Mesenteric fat pad (tissue), 1 donor: ENCODE measurements at places on chromosomes 6 and 20. TPM values are rescaled to one million over a fixed set of nuclear protein-coding genes. Genes with fewer than 3 reads are reported as not detected.

Gene OR2H1
- not detected for total RNA-seq

Gene POPDC3
- total RNA-seq, result 9.7 TPM

Gene CAPN11
- 2.4 TPM for total RNA-seq

Gene VAPB
- total RNA-seq, result 51.5 TPM

Gene GCNT2
- 3.0 TPM for total RNA-seq

Gene WDR27
- total RNA-seq, result 24.6 TPM

Gene EGFL8
- total RNA-seq, result 15.5 TPM

Gene IBTK
- total RNA-seq, result 31.6 TPM

Gene DNAH8
- total RNA-seq, result not detected

Gene MCHR2
- total RNA-seq, result not detected
